Right ventricle myocardium superior (tissue), 1 donor: ENCODE measurements at places on chromosomes 16 and 17. TPM values are rescaled to one million over a fixed set of nuclear protein-coding genes. Genes with fewer than 3 reads are reported as not detected.
A peak's percentile ranks its signal among the peaks of the same experiment; 100 is the strongest.

DNA sequence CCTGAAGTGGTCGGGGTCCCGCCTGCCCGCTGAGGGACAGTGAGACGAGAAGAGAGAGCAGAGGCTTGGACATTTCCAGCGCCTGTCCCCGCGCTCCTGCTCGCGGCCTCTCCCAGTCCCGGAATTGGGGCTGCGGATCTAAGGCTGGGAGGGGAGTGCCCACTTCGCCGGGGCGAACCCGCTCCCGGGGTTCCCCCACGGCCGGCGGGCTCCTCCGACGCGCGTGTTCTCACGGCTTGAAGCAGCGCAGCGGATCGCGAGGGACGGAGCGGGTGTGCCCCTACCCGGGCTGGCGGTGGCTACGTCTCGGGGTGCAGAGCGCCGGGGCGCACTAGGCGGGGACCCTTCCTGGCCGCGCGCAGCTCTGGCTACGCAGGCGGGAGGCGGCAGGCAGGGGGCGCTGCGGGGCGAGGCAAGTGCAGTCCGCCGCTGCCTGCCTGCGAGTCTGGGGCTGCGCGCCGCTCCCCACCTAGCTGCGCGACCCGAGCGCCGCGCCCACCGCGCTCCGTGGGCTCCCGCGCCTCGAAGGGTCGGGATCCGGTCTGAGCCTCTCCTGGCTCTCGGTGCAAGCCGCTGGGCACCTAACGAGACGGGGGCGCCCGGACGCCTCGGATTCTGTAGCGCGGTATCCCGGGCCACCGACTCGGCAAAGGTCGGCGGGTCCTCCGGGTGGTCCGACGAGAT, 1.2 kb downstream of the NGFR start:
- DNase-seq = peak; percentile 89

GRCh38 chr16:10587622-10588021, 7.2 kb upstream of the EMP2 start:
- DNase-seq = no peak

DNA sequence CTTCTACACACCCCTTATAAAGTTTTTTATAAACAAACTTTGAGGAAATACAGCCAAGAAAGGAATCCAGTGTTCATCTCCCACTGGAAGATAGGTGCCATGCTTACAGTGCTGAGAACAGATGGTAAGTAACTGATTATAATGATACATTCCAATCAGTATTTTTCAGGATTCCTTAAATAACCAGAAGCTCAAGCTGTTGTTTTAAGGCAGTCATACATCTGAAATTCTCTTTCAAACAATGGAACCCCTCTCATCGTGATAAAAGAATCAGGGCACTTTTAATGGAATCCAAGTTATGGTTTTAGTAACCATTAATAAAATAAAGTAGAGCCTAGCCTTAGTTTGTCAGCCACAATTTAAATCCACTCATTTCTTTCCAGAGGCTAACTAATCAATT, 56.1 kb upstream of the STAC2 start:
- no peak for DNase-seq

DNA sequence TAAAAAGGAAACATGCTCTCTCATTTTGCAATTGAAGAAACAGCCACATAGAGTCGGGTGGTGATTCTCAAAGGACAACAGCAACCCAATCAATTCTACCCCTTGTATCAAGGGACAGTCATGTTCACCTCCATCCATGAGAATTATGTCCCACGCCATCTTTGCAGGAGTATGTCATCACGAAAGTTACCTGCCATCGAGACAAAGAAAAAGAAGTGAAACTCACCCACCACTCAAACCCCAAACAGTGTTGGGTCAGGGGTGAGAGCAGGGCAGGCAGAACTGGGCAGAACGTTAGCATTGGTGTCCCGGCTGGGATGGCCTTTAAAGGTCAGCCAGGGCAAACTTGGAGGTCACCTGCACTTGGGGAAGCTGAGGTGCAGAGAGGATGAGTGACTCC, 24.2 kb upstream of the HNF1B start:
- no peak for DNase-seq

DNA sequence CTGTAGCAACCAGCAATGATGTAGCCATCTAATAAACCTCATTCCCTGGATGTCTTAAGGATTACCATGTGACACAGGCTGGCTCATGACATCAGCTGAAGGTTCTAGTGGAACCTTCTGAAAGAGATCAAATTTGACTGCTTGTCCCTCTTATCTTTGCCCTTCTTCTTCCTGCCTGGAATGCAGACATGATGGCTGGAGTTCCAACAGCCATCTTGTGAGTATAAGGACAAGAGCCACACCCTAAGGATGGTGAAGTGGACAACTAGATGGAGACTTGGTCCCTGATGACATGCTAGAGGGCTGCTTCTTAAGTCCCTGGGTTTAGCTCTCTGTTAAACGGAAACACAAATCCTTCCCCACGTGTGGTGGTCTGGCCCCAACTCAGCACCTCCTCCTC, 37.6 kb downstream of the PLXDC1 start:
- no peak for DNase-seq

- DNase-seq = no peak
Measured at GRCh38 chr17:69492410-69493071, 78.0 kb downstream of the MAP2K6 start.

DNA sequence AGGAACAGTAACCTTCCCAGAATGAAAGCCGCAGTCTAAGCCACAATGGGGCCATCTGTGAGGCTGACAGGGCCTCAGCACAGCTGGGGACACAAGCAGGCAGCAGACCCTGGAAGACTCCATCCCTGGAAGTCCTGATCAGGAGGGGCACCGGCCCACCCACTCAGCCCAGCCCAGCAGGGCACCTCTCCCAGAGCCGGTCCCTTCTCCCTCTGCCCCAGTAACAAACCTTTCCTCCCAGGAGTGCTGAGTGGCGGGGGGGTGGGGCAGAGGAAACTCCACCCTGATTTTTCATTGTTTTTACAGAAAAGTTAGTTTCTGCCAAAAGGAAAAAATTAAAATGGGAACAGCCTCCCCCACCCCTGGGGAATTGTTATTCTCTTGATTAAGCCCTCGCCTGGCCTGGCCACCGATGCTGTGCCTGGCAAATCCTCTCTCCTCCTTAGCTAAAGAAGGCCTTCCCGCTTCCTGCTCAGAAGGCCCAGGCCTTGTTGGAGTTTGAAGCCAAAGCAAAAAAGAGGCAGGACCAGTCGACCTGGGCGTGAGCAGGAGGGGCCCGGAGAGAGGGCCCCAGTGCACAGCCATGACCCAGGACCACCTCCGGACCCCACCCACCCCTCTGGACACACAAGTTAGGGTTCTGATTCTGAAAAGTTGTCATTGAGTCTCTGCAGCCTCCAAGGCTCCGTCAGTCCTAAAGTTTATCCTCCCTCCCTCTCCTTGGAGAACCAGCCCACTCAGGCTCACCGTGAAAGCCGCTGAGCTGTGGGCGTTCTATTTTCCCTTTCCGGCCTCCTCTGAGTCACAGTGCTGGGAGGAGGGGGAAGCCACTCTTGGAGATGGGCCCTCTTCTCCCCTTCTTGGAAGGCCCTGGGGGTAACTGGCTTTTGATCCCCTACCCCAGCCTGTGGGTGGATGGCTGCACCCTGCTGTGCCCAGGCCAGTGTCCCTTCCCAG, 128.4 kb upstream of the TNRC6C start:
- DNase-seq = peak; percentile 85

Gene GNGT2
- total RNA-seq = 2.1 TPM

GRCh38 chr16:9870962-9871361, 311.3 kb downstream of the GRIN2A start:
- no peak for DNase-seq

DNA sequence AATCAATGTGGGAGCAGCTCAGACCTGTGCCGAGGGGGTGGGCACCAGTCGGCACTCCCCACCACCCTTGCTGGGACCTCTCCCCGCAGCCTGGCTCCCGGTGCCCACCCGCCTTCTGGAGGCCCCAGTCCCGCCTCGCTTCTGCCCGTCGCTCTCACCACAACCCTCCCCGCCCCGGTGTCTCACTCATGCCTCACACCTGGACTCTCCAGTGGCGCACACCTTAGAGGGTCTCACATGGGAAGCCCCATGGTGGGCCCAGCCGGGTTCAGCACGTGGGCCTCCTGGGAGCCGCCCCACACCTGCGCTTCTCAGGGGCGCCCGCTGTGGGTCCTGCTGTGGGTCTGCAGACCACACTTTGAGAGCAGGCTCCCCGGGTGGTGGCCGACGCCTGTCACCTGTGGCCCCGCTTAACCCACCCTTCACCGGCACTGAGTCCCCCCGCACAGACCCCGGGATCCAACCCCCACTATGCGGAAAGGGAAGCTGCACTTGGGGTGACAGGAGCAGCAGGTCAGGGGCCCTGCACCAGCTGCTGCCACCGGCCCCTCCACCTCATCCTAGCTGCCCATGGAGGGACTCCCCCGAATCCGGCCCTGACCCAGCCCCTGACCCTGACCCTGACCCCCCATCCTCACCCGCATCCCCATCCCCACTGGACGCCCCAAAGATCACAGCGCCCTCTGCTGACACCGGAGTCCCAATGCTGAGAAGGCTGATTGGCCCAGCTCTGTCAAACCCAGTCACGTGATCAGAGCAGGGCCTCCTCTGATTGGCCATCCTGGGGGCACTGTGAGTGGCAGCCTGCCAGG, 27.4 kb upstream of the SLC38A10 start:
- no peak for DNase-seq

DNA sequence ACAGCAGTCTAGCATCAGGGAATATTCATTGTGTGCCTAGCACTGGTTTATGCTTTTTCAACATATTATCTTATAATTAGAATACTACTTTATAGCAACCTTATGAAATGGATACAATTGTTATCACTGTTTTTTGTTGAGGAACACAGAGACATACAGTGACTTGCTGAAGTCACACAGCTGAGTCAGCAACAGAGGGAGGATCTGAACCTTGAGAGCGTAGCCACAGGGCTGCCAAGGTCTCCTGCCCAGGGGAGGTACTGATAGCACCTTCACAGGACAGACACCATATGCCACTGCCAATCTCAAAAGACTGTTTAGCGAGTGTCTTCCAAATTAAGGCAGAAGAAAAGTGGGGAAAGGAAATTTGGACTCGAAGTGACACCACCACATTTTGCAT, 63.0 kb downstream of the GTF3C1 start:
- no peak for DNase-seq

GRCh38 chr16:22787466-22788192, 26.3 kb upstream of the HS3ST2 start:
- DNase-seq = no peak

DNA sequence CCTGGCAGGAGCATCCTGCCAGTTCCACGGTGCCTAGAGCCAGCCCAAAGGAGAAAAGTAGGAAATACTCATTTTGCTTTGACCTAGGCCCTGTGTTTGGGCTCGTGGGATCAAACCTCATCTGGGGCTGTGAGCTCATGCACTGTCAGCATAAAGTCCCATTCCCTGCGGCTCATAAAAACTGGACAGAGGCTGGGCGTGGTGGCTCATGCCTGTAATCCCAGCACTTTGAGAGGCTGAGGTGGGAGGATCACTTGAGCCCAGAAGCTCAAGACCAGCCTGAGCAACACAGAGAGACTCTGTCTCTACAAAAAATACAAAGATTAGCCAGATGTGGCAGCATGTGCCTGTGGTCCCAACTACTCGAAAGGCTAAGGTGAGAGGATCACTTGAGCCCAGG, 17.9 kb downstream of the ATP6V0D1 start:
- DNase-seq = peak; percentile 40

DNA sequence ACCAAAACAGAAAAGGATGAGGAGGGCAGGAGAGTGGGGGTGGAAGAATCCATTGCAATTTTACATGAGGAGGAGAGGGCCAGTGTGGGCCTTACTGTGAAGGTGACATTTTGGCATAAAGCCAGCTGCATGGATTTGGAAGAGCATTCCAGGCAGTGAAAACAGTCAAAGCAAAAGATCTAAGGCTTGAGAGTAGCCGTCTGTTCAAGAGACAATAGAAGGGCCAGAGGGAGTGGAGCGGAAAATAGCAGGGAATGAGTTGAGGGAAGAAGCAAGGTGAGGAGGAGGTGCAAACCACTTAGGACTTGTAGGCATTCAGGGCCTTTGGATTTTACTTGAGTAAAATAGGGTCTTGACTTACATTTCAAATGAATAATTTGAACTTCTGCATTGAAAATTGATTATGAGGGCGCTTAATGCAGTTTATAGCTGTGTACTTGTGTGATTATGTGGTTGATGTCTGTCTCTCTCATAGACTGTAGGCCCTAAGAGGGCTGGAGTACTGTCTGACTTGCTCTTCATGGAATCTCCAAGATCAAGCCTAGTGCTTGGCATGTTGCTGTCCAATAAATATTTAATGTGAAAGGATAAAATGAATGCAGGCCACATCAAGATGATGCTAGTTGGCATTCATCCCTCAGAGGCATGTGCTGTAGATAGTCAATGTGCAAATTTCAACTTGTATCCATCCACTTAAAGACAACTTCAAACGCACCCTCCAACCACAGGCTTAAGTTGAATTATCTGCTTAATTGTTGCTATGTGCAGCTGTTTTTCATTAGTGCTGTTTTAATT, 772.1 kb upstream of the RBFOX1 start:
- no peak for DNase-seq

DNA sequence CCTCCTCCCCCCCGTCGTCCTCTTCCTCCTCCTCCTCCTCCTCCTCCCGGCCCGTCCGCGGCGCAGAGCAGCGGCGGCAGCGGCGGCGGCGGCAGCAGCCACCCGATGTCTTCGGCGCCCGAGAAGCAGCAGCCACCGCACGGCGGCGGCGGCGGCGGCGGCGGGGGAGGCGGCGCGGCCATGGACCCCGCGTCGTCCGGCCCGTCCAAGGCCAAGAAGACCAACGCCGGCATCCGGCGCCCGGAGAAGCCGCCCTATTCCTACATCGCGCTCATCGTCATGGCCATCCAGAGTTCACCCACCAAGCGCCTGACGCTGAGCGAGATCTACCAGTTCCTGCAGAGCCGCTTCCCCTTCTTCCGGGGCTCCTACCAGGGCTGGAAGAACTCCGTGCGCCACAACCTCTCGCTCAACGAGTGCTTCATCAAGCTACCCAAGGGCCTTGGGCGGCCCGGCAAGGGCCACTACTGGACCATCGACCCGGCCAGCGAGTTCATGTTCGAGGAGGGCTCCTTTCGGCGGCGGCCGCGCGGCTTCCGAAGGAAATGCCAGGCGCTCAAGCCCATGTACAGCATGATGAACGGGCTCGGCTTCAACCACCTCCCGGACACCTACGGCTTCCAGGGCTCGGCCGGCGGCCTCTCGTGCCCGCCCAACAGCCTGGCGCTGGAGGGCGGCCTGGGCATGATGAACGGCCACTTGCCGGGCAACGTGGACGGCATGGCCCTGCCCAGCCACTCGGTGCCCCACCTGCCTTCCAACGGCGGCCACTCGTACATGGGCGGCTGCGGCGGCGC, at the start of gene FOXF1:
Gene FOXF1 (plus strand): TSS at position 63 of the 797 bp plus-strand sequence. CDS start 43 bp downstream, at position 106.
- no peak for DNase-seq

DNA sequence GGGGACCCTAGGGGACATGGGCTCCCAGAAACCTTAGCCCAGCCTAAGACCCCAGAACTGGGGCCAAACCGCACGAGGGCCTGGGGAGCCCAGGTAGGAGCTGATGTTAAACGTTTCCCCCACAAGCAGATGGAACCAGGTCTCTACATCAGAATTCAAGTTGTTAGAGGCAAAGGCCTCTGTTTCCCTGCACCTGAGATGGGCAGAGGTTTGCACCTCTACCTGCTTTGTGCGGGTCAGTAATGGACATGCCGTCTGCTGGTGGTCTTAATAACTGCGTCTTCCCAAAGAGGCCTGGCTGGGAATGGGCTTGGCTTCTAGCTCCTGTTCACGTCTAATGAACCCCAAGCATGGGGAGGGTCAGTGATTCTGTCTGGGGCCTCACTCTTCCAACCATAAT, 79.1 kb downstream of the NDE1 start:
- no peak for DNase-seq

- DNase-seq = no peak
Measured at GRCh38 chr16:11429823-11430222, 84.6 kb downstream of the RMI2 start.

Gene ZSCAN10
- total RNA-seq = not detected
